ENCODE measurements at places on chromosomes 11 and 22.

DNA sequence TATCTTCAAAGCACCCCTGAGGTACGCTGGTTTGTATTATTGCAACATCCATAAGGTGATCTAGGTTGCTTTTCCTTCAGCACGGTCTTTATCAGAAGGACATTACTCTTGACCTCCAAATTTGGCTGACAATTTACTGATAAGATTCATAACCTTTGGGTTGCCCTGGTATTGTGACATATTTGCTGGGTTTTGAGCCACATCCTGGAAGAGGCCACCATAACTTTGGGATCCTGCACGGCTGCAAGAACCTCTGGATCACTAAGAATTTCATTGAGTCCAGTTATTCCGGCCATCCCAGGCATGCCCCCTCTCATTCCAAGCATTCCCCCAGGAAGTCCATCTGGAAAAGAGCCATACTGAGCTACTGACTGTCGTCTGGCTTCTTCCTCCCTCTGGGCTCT, 6.5 kb upstream of the PLET1 start:
- no peak for DNase-seq

- DNase-seq, result no peak
Observed at GRCh38 chr11:128931668-128932067, 11.0 kb downstream of the TP53AIP1 start.

DNA sequence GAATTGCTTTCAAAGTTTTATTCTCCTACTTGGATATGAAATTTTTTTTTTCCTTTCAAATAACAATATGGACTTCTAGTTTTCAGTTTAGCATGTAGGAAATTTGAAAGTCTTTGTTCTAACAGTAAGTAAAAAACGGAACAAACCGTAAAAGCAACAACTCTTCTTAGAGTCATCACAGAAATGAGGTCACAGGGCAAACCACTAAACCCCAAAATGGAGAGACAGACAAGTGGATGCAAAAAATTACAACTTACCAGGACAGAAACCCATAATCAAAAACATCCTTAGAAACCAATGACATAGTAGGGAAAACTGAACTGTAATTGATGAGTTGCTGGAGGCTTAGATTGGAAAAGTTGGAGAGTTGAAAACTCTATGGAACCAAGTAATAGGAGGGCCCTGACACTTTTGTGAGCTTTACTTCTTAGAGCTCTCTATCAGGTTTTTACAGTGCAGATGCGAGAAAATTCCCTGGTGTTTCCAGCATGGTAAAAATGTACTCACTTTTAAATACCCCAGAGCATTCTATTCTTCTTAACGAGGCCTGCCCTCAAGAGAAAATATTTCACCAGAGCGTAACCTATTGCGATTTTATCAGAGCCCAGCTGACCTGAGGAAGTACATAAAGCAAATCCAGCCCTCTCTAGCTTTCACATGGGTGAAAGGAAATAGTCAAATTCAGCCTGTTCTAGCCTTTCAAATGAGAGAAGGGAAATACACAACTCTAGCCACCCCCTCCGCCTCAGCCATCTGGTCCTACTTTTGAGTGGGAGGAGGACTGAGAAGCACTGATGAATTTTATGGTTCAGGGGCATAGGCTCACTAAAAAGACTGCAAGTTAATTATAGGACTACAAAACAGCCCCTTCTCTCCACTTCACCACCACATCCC, 39.1 kb downstream of the CASP12 start:
- no peak for DNase-seq

DNA sequence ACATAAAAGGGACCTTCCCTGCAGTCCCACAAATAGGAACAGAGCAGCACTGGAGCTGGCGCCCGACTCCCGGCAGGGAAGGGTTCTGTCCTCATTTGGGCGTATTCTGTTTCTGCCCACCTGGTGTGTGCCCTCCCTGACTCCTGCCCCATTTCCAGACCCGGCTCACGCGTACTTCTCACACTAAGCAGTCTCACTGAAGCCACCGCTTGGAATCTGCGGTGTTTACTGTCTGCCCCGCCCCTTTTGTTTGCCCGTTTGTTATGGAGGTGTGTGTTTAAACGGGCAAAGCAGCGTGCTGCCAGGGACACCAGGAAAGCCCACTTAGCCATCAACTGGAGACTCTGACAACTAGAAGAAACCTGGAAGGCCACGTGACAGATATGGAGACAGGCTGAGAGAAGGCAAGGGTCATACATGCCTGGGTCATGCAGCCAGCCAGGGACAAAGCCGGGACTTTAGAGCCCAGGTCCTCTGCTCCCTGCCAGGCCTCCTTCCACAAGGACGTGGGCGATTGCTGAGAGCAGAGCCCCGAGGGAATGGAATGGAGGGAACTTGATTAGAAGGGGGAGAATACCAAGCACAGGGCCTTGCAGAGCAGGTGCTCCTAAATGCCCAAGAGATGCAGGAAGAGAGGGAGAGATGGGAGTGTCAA, 8.7 kb upstream of the EFCAB6 start:
- no peak for DNase-seq

- DNase-seq, result no peak
Observed at GRCh38 chr11:68552542-68552941, 92.0 kb downstream of the PPP6R3 start.

DNA sequence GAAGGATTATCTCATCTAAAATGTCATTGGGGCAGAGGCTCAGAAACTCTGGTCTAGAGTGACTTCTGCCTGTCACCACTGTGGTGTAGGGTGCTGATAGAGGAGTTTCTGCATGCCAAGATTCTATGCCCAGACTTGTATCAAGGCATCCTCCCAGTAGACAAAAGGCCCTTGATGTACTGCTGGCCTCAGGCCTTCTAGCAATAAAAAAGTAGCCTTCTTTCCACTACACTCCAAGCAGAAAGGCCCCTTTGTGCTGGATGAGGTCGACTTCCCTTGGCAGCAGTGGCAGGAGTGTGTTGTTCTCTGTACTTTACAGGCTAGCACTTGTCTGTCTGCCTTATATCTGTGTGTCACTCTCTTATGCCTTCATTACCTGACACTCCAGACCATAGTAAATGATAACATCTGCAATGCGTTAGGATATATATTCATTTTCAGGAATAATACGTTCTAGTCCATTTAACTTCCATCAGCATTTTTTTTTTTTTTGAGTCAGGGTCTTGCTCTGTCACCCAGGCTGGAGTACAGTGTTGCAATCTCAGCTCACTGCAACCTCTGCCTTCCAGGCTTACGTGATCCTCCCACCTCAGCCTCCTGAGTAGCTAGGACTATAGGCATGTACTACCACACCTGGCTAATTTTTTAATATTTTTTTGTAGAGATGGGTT, 49.5 kb upstream of the RRM1 start:
- DNase-seq, result no peak

GRCh38 chr11:34846467-34846866, 69.7 kb downstream of the APIP start:
- no peak for DNase-seq

DNA sequence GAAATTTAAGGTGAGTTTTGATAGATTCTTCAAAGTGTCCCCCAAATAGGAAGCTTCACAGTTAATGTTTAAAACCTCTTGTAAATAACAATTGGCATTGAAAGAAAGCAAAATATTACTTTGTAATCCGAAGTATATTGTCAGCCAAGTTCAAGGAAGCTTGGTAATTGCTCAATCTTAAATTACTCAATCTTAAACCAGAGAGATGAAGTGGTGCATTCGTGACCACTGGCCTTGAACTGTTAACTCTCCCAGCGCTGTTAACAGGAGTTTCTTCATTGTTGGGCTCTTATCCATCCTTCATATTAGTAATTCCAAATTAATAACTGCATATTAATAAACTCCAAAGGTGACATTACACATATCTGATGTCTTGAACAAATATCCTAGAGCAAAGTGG, 20.6 kb upstream of the FDX1 start:
- no peak for DNase-seq

DNA sequence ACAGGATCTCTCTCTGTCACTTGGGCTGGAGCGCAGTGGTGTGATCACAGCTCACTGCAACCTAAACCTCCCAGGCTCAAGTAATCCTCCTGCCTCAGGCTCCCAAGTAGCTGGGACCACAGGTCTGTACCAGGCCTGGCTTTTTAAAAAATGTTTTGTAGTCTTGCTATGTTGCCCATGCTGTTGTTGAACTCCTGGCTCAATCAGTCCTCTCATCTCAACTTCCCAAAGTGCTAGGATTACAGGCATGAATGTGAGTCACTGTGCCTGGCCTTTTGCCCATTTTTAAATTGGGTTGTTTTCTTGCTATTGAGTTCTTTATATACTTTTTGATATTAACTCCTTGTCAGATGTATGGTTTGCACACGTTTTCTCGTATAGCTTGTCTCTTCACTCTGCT, 33.0 kb upstream of the PITPNB start:
- DNase-seq, result peak; percentile 85

DNA sequence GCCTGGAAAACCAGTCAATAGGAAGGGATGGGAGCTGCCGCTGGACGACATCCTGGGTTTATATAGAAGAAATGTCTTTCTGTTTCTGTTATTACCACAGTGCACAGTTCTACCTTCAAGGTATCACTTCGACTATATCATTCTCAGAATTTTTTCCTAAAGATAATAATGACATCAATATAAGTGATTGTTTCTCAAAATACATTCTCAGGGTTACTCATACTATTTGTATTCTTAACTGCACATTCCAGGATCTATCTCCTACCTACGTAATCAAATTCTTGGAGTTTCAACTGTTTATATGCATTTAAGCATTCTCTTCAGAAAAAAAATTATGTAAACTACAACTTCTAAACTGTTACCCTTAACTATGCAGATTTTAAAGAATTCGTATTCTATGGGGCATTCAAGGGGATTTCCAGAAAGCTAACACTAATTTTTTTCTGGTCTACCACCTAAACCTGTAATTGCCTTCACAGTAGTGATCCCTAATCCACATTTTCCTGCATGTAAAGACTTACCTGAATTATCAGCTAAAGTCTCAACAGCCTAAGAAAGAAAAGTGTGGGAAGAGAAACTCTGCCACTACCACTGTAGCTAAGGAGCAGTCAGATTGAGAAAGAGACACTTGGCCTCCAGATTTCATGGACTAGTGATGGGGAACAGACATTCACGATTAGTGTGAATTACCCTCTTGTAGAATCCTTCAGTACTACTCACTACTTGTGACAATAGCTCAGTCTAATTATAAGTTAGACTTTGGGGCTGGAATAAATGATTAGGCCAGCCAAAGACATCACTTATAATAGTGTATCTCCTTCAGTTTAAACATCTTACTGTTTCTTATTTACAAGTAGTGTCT, at the start of gene OR51B5:
Gene OR51B5, minus strand, starts transcription at position 51 of the 862 bp plus-strand sequence. Its CDS starts 0 bp downstream, at position 51.
- no peak for DNase-seq

GRCh38 chr11:104897891-104898684, at the start of gene CASP12:
TSS of gene CASP12 (minus strand) at chr11:104898460.
- peak; percentile 98 for DNase-seq

GRCh38 chr11:59418156-59418555, 8.1 kb downstream of the OR5A2 start:
- no peak for DNase-seq

DNA sequence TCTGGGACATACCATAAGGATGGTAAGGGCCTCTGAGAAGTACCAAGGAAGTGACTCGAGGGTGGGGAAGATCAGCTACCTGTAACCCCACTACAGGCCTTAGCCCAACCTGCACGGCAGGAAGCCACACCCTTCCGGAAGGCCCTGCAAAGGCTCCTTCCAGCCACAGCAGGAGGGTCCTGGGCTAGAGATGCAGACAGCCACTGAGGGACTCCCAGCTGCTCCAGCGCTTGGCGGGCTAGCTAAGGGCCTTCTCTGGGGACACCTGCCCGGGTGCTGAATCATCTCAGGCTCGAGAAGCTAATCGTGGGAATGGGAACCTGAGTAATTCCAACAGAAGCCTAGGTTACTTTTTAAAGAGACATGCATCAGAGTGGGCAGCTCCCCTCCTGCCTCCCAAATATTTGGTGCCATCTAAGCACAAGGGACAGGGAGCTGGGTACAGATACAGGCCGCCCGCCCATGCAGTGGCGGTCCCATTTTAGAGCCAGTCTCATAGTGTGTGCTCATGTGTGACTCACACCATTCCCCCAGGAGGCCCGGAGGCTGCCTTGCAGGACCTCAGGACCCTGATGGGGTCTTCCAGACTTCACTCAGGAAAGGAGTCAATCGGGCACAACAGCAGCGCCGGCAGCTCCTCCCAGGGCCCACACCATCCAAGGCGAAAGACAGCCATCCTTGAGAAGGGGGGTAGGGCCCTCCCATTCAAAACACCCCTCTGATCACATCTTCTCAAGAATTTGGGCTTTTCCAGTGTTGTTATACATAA, 8.0 kb downstream of the MYH9 start:
- peak; percentile 46 for DNase-seq

DNA sequence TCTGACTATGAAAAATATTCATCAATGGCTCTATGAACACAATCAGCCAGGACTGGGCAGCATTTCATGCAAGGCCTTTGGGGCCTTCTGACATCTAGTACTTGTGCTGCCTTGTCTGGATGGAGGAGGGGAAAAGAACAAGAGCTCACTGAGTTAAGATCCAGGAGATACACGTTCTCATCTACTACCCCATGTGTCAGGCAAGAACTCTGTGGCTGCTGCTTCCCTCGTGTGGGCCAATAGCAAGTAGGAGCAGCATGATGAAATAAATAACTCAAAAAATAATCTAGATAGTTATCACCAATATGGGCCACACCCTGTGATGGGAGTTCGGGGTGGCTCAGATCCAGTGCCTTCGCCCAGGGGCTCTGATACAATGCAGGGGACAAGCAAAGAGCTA, 7.3 kb downstream of the KCNE3 start:
- no peak for DNase-seq

- DNase-seq, result no peak
Observed at GRCh38 chr22:44707178-44707577, 5.2 kb downstream of the PRR5 start.

DNA sequence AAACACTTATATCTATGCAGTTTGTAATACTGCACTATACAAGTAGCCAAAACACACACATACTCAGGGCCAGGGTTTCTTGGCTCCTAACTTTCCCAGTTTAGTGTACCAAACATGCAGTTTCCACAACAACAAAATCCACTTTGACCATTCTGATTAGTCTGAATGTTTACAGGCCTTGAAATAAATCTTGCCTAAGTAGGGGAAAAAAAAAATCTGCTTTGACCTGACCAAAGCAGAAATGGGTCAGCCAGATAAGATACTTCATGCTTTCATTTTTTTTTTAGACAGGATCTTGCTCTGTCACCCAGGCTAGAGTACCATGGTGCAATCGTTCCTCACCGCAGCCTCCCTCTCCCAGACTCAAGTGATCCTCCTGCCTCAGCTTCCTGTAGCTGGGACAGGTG, 10.1 kb downstream of the PRR14L start:
- no peak for DNase-seq

- no peak for DNase-seq
Observed at GRCh38 chr11:6402561-6402981, 12.3 kb downstream of the SMPD1 start.

GRCh38 chr11:91174193-91174592, 951.3 kb upstream of the CHORDC1 start:
- DNase-seq, result no peak

DNA sequence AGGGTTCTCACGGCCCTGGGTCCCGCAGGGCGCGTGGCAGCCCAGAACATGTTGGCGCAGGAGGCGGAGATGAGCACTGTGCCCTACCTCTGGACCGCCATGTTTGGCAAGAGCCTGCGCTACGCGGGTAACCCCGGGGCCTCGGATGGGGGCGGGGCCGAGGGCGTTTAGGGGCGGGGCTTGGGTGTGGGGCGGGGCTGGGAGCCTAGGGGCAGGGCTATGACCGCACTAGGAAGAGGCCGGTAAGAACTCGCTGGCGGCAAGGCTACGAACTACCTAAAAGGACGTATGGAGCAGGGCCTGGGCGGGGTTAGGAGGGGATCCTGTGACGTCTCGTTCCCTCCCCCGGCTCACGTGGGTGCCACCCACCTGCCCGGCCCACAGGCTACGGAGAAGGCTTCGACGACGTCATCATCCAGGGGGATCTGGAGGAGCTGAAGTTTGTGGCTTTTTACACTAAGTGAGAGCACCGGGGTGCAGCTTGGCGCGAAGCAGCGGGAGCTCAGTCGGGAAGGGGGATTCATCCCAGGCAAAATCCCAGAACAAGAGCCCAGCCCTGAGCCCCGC, 2.8 kb upstream of the LZTR1 start:
- peak; percentile 85 for DNase-seq

Data from dermis microvascular lymphatic vessel endothelial cell (primary cell).